CD4-positive, alpha-beta T cell treated with Interleukin-12 subunit alpha and Interleukin-12 subunit beta, for 1 hour (primary cell): ENCODE measurements at places on chromosomes 16 and 17.
A peak's percentile ranks its signal among the peaks of the same experiment; 100 is the strongest.

GRCh38 chr17:68435876-68436842, 21.1 kb downstream of the WIPI1 start:
- peak; percentile 88 for DNase-seq

DNA sequence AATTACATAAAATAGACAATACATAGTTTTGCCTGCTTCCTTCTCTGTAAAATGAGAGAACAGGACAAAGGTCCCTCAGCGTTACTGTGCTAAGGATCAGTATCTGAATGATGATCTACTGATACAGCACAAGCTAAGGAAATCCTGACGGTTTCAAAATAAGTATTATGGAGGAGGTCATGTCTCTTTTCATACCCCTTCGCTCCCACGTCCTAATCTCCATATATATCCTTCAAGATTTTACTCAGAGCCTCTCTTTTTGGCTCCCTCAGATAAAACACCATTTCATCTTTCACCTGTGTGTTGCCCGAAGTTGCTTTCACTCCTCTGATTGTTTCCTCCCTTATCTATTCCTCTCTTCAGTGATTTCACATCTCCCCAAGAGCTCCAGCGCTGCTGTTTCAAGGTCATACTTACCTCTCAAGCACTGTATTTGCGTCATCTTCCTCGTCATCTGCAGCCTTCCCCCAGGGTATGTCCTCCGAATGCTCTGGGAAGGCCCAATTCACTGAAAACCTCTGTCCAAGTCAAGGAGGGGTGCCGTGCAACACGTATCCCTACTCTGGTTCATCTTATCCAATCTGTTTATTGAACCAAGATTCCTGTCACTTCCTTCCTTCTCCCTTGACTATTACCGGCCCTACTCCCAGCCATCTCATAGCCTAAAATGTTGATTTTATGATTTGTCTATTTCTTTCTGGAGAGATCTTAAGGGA, 1.2 kb upstream of the BLTP2 start:
- no peak for DNase-seq

DNA sequence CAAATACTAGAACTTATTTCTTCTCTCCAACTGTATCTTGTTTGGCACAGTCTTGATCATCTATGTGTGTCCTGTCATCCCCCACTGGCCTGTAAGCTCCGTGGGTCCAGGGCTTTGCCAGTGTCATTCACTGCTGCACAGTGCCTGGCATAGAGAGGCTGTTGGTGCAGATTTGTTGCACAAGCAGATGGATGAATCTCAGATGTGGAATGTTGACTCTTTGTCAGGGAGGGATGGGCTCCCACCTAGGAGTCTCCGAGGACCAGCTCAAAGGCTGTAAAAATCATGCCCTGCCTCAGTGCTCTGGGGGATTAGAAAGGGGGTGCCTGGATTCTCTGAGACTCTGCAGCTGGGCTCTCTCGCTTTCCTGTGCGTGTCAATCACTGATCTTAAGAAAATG, 60.6 kb downstream of the RAB11FIP4 start:
- no peak for DNase-seq

DNA sequence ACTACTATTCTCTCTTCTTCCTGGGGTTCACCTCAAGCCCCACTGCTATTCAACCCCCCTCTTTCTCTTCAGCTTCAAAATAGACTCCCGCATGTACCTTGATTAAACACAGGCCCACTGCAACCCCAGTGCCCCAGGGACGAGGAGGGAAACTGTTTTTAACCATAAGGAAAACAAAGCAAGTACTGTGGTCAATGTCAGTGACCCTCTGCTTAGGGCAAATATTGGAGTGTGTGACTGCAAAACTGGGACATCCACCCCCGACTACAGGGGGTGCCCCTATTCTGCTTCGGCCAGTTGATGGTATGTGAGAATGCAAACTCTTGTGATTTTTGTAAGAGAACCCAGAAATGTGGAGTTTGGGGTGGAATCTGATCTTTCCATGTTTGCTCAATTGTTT, 9.5 kb upstream of the PNPO start:
- DNase-seq, result no peak

DNA sequence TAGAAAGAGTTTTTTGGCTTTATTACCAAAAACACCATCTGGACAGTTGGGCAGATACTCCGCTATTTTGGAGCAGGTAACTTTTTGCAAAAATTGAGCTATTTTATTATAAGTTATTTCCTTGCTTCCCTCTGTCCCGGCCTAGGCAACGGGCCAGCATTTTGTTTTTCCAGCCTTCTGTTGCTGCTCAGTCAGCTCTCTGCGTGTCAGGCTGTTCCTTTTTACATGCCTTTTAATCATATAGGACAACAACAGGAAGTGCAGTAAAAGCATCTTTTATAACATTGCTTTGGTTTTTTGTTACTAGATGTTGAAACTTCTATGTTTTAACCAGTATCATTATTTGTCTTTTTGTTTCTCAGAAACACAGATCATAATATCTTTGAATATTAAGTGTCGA, 30.4 kb downstream of the PPM1D start:
- no peak for DNase-seq

GRCh38 chr17:17391668-17392370, 85.0 kb upstream of the MED9 start:
- peak; percentile 87 for DNase-seq

GRCh38 chr16:5031601-5032000, 2.1 kb downstream of the NAGPA start:
- no peak for DNase-seq
